Fibroblast of skin of back (primary cell): ENCODE measurements at places on chromosomes 7 and 10.

GRCh38 chr7:116502201-116503096 lies 2.9 kb downstream of the CAV2 start:
- DNase-seq, result no peak

GRCh38 chr10:116974456-116975005 lies 30.5 kb downstream of the SHTN1 start:
- DNase-seq, result peak; percentile 86

GRCh38 chr7:30764030-30764975 lies 6.9 kb upstream of the MINDY4 start:
- peak; percentile 80 for DNase-seq

- no peak for DNase-seq
Measured at GRCh38 chr10:131806146-131806545, 94.7 kb upstream of the PPP2R2D start.

- DNase-seq, result no peak
Measured at GRCh38 chr10:84331091-84331490, 2.7 kb downstream of the CCSER2 start.

GRCh38 chr10:71657604-71658466 lies 61.7 kb downstream of the C10orf105 start:
- no peak for DNase-seq

- DNase-seq, result peak; percentile 58
Measured at GRCh38 chr10:98758463-98758862, 311.7 kb upstream of the HPS1 start.

DNA sequence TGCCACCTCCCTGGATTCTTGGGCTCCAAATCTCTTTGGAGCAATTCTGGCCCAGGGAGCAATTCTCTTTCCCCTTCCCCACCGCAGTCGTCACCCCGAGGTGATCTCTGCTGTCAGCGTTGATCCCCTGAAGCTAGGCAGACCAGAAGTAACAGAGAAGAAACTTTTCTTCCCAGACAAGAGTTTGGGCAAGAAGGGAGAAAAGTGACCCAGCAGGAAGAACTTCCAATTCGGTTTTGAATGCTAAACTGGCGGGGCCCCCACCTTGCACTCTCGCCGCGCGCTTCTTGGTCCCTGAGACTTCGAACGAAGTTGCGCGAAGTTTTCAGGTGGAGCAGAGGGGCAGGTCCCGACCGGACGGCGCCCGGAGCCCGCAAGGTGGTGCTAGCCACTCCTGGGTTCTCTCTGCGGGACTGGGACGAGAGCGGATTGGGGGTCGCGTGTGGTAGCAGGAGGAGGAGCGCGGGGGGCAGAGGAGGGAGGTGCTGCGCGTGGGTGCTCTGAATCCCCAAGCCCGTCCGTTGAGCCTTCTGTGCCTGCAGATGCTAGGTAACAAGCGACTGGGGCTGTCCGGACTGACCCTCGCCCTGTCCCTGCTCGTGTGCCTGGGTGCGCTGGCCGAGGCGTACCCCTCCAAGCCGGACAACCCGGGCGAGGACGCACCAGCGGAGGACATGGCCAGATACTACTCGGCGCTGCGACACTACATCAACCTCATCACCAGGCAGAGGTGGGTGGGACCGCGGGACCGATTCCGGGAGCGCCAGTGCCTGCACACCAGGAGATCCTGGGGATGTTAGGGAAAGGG lies 913 bp downstream of the NPY start:
- no peak for DNase-seq

DNA sequence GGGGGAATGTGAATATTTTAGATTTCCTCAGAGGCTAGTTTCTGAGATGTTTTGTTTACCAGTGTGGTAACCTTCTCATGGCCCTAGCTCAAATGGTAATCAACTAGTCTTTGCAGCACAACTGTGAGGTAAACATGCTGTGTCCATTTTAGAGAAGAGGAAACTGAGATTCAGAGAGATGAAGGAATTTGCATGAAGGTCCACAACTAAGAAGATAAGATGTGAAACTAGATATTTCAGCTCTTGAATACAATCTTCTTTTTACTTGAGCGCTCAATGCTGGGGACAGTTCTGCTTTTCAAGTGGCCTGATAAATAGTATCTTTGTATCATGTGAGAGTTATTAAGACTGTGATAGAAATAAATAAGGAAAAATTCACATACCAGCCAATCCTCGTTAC lies 245.4 kb downstream of the AUTS2 start:
- no peak for DNase-seq

- no peak for DNase-seq
Measured at GRCh38 chr7:156157409-156158012, 345.2 kb upstream of the SHH start.

DNA sequence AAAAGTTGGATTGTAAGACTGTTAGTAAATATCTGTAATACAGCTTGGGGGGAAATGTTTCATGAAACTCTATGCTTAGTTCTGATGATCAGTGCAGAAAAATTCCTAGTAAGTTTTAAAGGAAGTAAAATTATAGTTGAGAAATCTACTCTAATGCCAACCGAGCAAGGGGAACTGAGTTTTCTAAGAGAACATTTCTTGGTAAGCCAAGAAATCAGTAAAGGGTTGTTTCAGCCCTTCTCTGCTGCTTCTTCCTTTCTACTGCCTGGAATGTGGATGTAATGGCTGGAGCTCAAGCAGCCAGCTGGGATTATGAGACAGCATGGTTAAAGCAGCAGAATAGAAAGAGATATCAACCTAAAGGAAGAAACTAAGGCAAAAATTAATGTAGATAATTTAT lies 15.9 kb upstream of the AKR1B1 start:
- DNase-seq, result no peak

GRCh38 chr10:17835688-17836087 lies 26.5 kb downstream of the MRC1 start:
- DNase-seq, result peak; percentile 96

GRCh38 chr10:27625452-27626211 lies 120.0 kb downstream of the MKX start:
- peak; percentile 26 for DNase-seq

DNA sequence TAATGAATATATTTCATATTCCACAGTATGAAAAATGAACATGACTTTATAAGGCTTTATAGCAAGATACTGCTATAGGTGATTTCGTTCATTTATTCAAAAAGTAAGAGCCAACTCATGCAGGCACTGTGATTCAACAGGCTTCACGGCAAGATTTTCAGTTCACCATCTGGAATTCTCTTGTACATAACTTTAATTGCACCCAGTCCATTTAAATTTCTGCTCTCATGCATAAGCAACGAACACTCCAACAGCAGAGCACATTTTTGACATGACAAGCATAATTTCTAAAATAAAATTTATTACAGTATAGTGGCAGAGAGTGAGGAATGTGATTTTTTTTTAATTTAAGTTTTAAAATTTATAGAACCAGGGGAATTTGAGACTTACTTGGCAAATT lies 436.1 kb downstream of the PHTF2 start:
- peak; percentile 41 for DNase-seq

GRCh38 chr7:85021101-85021704 lies 165.7 kb downstream of the SEMA3D start:
- DNase-seq, result peak; percentile 13

- no peak for DNase-seq
Measured at GRCh38 chr7:117961235-117961634, 88.0 kb upstream of the CTTNBP2 start.

DNA sequence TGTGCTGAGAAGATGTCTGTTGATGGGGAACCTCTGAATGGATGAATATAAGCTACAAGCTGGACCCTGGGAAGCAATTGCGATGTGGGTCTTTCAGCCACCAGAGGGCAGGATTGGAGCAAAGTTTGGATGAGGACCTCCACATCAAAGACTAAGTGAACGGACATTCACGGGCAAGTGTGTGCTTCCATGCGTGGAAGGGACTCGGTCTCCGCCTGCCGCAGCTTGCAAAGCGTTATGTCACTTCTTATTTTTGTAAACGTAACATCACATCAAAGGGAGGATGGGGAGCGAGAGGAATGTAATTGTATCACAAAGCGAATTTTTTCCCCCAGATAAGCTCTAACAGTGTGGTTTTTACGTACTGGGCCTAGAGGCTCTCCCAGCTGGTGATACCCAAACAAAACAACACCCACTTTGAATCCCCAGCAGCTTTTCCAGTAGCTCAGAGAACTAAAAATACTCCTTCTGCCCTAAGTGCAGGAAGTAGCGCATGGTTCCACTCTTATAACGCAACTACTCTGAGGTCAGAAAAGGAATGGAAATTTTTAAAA lies 65.0 kb downstream of the VWA2 start:
- DNase-seq, result peak; percentile 92

GRCh38 chr7:2497500-2498336 lies 21.5 kb upstream of the GRIFIN start:
- DNase-seq, result no peak

DNA sequence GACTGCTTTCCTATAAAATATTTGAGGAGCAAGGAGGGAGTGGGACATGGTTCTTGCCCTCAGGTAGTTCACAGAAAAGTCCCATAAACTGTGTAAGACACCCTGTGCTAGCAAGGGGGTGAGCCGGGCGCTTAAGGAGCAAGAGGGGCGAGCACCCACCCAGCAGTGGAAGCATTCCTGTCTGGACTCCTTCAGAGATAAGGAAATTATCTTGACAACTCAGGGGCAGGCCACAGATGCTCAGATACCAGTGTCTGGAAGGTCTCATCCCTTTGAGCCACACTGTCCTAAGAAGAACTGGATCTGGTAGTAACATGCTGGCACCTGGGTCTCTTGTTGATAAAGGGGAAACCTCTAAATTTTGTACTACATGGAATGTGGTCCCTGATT lies 54.1 kb downstream of the DAGLB start:
- no peak for DNase-seq

GRCh38 chr7:143322760-143323633 lies 7.1 kb downstream of the CLCN1 start:
- no peak for DNase-seq
